PC-9 (cell line): ENCODE measurements at places on chromosomes 2 and 18.
A peak's percentile ranks its signal among the peaks of the same experiment; 100 is the strongest.

- DNase-seq, result no peak
These were observed 326.3 kb upstream of the ZNF521 start for GRCh38 chr18:25678221-25678620.

- no peak for DNase-seq
These were observed 25.1 kb upstream of the GPR17 start for GRCh38 chr2:127620866-127621265.

DNA sequence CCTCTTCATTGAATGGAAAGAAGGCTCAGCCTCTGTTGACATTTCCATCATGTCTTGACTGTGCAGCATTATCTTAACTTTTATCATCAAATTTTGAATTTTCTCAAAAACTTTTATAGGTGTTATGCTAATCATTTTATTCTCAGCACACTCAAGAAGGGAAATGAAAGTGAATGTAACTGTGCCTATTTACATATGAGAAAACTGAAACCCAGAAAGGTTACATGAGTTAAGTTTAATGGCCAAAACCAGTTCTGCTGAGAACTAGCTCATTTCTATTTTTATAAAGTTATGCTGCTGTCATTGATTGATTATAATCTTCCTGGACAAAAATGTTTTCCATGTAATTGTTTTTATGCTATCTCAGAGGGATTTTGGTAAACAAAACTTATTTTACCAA is 618.8 kb upstream of the NRXN1 start:
- no peak for DNase-seq

- DNase-seq, result no peak
These were observed 19.3 kb upstream of the POU3F3 start for GRCh38 chr2:104834431-104835153.

GRCh38 chr2:106147159-106147558 is 46.9 kb downstream of the UXS1 start:
- peak; percentile 76 for DNase-seq

- DNase-seq, result no peak
These were observed 1363.9 kb upstream of the CRIM1 start for GRCh38 chr2:34991508-34992274.

- DNase-seq, result no peak
These were observed 3.8 kb downstream of the COL4A4 start for GRCh38 chr2:227160164-227160563.
